GM12864 (cell line): ENCODE measurements at places on chromosomes 1 and 21.

GRCh38 chr1:109864047-109864822, 46.4 kb upstream of the CSF1 start:
- no peak for DNase-seq

GRCh38 chr1:231337043-231337471, 595 bp downstream of the EXOC8 start:
- DNase-seq, result no peak

DNA sequence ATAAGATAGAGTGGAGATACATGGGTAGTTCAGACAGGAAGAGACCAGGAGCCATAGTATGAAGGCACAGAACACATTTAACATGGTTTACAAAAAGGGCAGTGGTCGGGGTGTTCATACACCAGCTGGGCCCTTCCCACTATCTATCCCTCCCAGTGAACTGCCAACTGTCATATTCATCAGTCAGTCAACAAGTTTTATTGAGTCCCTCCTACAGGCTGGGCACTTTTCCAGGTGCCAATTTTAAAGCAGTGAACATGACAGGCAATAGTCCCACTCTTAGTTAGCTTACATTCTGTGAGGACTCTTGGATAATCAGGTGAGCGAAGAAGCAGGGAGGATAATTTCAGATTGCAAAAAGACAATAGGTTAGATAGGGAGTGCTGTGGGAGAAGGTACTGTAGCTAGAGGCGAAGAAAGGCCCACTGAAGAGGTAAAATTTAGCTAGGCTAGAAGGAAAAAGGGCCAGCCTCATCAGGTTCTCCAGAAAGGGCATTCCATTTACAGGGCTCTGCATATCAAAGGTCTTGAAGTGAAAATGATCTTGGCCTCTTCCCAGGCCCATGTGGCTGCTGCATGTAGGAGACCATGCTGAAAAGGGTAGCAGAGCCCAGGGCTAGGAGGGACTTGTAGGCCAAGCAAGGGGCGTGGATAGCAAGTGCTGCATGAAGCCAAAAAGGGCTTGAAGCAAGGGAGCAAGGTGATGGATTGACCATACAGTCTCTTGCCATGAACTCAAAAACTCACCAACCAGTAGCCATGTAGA, 274.7 kb upstream of the SNX7 start:
- DNase-seq, result no peak

DNA sequence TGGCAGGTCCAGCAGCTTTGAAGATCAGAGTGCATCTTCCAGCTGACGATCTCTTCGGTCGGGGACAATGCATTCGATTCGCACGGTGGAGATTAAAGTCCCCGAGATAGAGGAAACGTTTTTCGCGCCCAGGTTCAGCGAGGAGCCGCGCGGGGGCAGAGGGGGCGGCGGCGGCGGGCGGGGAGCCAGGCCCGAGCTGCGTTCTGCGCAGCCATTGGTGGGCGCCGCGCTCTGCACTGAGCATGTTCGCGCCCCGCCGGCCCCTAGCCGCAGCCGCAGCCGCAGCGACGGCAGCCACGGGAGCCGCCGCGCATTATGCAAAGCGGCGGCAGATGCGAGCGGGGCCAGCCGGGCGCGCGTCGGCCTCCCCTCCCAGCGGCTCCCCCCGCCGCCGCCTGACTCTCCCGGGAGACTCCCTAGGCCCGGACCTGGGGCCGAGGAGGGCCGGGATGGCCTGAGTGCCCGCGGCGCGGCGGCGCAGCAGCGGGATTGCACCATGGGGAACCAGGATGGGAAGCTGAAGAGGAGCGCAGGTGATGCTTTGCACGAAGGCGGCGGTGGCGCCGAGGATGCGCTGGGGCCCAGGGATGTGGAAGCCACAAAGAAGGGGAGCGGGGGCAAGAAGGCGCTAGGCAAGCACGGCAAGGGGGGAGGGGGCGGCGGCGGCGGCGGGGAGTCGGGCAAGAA, at the start of gene FMN2:
Gene FMN2, plus strand, starts transcription at position 270 of the 687 bp plus-strand sequence. Its CDS starts 227 bp downstream, at position 497.
- DNase-seq, result no peak

DNA sequence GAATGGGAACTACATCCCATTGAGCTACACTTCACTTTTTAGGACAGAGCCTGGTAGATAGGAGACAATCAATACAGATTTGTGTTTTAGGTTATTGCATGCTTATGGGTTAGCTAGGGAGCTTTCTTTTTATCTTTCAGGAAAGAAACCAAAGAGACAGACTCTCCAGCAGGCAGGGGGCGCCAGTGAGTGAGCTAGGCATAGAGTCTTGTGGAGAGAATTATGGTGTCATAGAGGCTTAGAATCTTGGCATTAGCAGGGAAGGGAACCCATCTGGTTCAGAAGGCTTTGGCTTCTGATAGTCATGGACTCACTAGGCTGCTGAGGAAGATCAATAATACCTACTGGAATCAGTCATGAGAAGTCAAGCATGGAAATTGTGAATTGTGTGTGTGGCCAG, at the start of gene SMCP:
Gene SMCP, plus strand, starts transcription at position 281 of the 400 bp plus-strand sequence. CDS start 6,101 bp downstream, outside the sequence.
- no peak for DNase-seq

- DNase-seq, result no peak
Measured at GRCh38 chr1:27000090-27000816, 6.8 kb downstream of the TRNP1 start.

DNA sequence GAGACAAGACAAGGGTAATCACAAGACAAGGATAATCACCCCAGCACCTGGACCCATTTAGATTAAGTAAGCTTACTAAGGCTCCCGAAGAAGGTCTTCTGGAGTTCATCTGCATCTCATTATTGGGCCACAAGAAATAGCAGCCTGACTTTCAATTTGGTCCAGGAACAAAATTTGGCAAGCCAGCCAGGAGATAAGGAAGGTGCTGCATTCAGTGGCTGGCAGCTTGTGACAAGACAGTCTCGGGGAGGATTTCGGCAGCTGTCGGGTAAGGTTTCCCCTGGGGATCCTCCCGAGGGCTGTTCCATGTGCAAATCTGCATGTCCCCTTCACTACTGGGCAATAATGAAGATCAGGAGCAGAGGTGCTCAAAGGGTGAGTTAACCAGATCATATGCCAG, 195.2 kb downstream of the FCRL5 start:
- DNase-seq, result no peak

DNA sequence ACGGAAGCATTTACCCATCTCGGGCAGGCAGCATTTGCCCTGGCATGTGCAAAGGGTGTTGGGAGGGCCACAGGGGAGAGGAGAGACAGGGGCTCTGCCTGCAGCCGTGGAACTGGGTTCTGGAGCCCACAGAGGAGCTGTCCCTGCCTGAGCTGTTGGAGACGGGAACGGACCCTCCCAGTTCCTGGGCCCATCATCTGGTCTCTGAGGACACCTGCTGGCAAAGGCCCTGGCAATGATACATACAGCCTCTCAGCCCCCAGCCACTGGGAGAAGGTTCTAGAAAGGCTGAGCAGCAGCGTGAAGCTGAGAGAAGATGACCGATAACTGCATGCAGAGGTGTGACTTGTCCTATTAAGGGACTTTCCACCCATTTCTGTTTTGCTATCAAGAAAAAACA, 31.4 kb downstream of the FAAP20 start:
- no peak for DNase-seq

- DNase-seq, result no peak
Measured at GRCh38 chr1:211133393-211133835, 534 bp downstream of the KCNH1 start.

DNA sequence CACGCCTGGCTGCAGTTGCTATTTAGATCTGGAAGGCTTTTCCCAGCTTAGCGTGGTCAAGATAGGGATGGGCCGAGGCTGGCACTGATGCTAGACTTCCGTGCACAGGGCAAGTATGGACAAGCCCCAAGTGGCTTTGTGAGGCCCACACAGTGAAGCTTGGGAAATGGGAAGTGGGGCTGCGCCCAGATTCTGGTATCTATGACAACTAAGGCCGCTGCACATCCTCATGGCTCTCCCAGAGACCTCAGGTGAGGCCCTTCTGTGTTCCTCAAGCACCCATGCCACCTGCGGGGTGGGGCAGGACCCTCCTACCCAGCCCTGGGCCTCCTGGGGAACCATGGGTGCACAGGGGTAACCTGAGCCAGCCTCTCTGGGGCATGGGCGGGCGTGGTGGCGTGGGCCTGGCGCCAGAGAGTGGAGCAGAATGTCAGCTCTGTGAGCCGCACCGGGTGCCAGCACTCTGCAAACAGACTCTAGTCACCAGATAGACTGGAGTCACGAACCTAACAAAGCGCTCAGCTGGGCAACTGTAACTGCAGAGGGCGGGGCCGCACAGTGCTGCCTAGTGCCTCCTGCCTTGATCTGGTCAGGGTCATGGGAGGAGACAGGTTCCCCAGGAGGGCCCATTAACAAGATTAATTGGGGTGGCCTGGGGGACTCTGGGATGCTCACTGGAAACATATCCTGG, 46.4 kb downstream of the ELF3 start:
- DNase-seq, result no peak

DNA sequence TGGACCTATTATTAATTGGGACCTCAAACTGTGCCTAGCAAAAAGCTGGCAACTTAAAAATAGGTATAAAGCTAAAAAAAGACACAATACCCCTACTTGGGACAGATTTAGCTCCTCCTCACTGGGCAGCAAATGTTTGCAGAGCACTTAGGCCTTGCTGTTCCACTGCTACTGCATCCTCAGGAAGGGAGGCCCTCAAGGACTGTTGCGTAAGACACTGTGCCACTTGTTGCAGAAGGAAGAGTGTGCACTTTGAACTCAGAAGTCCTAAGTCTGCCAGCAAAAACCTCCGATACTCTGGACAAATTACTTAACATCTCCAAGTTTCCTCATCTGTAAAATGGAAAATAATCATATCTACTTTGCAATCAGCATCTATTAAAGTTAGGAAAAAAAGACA, 322.9 kb downstream of the BARHL2 start:
- no peak for DNase-seq

- DNase-seq, result no peak
Measured at GRCh38 chr1:207461649-207462048, 7.5 kb downstream of the CR2 start.

DNA sequence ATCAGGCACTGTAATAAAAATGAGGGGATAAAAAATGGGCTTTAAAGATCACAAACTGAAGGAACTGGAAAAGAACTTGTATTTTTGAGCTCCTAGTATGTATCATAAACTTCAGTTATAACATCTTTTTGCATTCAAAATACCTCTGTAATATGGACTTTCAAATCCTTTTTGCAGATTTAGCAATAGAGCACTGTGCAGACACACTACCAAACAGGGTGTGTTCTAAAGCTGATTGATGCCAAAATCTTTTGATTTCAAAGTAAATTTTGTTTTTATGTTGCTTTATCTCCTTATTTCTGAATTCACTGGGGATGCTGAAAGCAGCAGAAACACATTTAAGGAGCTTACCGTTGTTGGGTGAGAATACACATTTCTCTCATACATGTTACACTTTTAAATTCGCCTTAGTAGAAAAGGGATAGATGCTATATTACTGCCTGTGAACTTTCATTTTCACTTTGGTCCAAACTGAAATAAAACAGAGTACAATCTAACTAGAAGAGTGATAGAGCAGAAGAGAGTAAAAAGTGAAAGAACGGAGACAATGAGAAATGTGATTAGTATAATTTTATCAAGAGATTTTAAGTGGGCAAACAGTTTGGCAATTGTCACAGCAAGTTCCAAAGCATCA, 1126.6 kb downstream of the BRINP3 start:
- no peak for DNase-seq

GRCh38 chr1:243496187-243496646, 240.4 kb downstream of the SDCCAG8 start:
- no peak for DNase-seq

- no peak for DNase-seq
Measured at GRCh38 chr1:186304982-186305949, 69.8 kb downstream of the TPR start.

DNA sequence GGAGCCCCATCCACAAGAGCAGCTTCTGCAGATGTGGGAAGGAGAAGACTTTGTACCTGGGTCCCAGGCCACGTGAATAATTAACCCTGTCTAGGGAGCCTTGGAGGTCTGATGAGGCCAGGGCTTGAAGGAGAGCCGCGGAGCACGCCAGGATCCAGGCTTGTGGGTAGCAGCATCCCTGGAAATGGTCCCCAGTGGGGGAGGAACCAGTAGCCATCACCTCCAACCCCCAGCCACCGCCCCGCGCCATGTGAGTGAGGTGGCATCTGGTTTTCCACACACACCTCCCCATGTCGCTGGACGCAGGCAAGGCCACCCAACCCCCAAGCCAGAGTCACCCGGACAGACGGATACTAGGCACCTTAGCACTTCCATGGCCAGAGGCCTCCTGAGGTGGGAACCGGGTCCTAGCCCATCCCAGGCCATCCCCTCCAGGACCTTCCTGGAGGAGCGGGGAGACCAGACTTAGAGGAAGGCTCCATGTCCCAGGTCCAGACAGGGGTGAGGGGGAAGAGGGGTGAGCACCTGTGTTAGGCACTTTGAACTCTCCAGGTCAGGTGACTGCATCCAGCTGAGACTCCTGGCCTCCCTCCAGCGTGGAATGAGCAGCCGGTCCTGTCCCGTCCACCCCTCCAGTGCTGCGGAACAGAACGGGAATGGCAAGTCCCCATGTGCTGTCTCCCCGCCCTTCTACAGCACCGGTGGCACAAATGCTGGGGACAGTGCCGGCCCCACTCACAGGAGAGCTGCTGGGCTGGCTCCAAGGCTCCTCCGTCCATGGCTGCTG, 53.2 kb downstream of the RIPK4 start:
- DNase-seq, result no peak

GRCh38 chr1:212482637-212483441, 50.1 kb downstream of the NENF start:
- DNase-seq, result no peak

- peak; percentile 45 for DNase-seq
Measured at GRCh38 chr1:26417111-26417759, 6.6 kb downstream of the LIN28A start.

DNA sequence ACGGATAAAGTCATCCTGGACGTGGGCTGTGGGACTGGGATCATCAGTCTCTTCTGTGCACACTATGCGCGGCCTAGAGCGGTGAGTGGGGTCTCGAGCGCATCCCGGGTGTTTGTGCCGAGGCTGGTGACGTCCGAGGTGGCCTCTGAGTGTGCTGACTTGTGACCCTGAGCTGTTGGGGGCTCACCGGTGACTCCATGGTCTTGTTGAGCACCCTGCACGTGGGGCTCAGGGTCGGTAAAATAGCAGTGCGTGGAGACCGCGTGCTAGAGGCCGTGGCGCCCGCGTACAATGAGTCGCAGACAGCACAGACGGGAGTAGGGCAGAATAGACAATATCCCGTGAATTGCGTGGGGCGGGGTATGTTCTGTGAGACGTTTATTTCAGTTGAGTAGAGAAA, 13.1 kb downstream of the PRMT2 start:
- DNase-seq, result no peak

DNA sequence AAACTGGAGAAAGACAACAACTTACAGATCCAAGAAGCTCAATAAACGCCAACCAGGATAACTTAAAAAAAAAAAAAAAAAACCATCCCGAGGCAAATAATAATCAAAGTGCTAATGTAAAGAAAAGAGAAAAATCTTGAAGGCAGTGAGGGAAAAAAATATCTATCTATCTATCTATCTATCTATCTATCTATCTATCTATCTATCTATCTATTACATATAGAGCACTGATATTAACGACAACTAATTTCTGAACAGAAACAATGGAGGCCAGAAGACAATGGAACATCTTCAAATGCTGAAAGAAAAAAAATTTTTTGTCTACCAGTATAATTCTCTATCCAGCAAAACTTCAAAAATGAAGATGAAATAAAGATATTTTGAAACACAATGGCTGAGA, 18.0 kb downstream of the PACC1 start:
- DNase-seq, result no peak
